ENCODE measurements at places on chromosomes 5 and 9.

DNA sequence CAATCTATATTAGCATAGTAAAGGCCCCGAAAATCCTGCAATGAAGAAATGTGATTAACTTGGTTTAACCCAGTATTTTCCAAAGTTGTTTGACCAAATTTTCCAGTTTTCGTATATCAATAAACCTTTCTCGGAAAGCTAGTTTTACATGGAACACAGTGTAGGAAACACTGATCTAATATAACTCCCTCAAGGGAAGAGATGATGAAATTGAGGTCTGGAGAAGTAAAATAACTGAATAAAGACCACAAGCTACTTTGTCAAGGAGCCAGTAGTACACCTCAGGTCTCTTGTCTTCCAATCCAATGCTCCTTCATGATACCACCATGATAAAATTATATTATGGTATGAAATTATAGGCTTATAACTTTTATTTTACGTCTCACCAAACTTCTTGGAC is 118.1 kb upstream of the TARS1 start:
- DNase-seq: no peak

- peak; percentile 58 for DNase-seq
Observed at GRCh38 chr5:126777257-126777974, 480 bp downstream of the LMNB1 start.

DNA sequence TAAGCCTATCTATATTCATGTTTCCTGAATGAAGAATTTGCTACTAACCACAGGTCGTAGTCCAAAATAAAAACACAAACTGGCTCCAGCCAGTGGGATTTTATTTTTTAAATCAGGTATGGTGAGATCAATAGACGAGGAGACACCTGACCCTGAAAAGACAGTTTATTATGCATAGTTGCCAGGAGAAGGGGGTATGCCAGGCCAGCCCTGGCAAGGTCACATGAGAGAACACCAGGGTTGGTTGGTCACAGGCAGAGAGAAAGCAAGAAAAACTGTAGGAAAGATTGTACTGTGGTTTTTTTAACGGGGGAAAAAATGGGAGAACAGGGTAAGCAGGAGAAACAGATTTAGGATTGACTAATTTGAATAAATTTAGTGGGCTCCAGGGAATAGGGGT is 125.3 kb downstream of the CDH18 start:
- no peak for DNase-seq

DNA sequence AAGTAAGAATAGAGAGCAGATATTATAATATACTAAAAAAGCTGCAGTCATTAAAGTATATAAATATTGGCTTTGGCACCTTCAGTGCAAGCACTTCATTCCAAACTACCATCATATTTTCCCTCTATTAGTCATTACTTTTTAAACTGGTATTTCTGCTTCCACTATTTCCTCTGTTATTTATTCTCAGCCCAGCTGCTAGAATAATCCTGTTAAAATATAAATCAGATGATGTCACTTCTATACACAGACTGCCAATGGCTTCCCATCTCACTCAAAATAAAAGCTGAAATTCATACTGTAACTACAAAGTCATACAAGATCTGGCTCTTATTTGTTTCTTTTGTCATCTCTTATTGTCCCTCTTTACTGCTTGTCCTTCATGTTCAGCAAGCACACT is 432.9 kb downstream of the TLE4 start:
- no peak for DNase-seq

- DNase-seq: no peak
Observed at GRCh38 chr5:88250010-88250409, 18.6 kb downstream of the TMEM161B start.

DNA sequence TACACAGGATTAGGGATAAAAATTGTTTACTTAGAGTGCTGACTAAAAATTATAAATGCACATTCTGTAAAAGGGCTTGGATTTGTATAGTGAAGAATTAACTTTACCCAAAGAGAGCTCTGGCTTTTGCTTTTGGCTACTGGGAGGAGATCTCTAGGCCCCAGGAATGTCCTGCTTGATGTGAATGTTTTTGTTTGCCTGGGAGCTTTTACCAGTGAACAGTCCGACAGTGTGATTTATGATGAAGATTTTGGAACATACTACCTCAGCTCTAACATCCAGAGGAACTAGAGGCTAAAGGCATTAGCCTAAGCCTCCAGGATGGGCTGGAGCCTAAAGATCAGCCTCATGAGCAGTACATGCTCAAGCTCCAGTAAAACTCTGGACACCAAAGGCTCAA is 103.7 kb upstream of the RFX3 start:
- DNase-seq: no peak

DNA sequence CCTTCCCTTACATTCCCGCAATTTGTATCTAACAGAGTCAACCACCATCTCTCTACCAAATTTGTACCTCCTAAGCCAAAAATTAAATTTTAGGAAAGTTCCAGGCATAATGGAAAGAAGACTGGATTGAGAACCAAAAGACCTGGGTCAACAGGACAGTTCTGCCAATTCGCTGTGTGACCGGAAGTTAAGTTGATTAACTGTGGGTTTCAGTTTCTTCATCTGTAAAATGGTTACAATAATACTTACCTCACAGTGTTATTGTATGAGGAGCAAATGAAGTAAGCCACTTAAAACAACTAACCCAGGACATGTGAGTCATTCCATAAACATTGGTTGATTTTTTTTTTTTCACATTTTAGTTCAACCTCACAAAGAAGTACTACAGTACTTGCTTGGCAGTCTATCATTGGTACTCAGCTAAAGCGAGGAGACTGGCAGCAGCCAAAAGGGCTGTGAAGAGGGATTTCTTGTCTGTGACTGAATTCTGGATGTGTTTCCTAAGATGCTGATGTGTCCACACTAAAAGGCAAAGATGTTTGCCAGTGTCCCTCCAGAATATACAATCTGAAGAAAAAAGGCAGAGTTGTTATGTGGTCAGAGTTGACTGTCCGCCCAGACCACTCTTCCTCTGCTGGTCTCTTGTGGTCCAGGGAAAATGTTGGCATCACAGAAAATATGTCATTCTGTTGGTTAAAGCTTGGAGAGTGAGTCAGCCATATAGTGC is 198.6 kb downstream of the TLE1 start:
- DNase-seq: no peak

DNA sequence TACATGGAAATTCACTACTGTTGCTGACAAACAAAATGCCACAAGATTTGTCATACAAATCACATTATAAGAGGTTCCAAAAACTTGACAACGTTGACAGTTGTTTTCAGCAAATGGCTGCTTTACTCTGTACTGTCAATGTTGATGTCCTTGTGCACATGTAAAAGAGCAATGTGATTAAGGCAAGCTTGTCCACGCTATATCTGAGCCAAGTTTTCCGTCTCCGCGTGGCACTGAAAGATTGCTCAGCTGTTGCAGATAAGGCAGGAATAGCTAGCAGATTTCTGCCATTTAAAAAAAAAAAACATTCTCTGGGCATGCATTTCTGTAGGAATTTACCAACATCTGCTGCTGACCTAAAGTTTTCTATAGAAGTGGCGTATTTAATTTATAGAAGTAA is 46.4 kb upstream of the MEF2C start:
- DNase-seq: no peak

- DNase-seq: no peak
Observed at GRCh38 chr5:130065617-130066016, 161.4 kb downstream of the CHSY3 start.

- DNase-seq: no peak
Observed at GRCh38 chr5:170361616-170362015, 27.6 kb downstream of the KCNMB1 start.

DNA sequence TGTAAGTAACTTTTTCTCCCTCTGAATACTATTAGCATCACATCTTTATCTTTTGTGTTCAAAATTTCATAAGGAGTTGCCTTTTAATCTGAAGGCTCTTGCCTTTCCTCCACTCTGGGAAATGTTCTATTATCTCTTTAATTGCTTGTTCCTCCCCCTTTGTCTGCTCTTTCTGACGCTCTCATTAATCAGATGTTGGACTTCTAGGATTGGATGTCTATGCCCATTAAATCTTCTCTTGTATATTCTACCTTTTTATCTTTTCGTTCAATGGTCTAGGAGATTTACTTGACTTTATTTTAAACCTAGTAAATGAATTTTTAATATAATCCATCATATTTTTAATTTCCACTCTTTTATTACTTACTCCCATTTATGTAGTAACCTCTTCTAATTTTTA is 76.7 kb downstream of the MARCHF3 start:
- DNase-seq: no peak

DNA sequence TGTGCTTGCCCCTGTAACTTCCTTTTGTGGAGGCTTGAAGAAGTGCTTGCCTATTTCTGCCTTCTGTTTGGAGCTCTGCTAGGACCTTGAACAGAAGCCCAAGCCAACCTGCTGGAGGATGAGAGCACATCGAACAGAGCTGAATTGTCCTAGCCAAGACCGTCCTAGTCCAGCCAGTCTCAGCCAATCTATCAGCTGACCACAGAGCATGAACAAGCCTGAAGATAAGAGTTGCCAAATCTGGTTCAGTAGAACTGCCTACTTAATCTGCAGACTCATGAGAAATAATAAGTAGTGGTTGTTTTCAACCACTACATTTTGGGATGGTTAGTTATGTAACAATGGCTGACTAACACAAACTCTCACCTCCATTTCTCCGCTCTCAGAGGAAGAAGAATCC is 4.4 kb upstream of the SNX2 start:
- no peak for DNase-seq

DNA sequence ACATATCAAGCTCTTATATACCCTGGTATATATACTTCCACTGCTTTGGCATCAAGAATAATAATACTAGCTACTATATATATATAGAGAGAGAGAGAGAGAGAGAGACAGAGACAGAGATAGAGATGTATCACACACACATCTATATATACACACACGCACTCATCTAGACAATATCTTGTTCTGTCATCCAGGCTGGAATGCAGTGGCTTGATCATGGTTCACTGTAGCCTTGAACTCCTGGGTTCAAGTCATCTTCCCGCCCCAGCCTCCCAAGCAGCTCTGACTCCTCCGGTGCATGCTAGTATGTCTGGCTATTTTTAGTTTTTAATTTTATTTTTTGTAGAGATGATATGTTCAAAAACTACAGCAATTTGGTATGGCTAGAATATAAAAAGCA is 22.5 kb downstream of the ANKHD1 start:
- DNase-seq: no peak

DNA sequence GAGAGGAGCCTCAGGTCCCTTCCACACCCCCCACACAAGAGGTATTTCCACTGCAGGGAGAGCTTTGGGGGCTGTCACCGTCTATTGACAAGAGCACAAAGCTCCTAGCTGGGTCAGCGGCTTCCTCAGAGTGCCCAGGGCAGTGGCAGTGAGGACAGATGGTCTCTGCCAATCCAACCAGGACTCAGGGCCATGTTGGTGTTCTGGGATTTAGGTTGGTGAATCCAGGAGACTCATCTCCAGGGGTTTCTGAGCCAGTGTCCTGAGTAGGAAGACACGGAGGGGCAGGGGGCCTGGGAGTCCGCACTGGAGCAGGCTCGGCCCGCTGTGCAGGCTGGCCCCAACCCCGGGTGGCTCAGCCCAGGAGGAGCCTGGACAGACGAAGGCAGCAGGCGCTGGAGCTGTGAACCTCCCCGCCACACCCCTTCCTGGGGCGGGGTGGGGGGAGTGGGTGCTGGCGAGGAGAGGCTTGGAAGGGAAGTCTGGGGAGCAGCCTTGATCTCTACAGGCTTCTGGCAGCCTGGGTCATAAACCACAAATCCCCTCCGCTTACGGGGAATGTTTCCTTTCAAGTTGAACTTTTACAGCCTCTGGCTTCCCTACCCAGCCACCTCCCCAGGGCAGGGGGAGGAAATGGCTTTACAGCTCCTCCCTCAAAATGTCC is 19.6 kb downstream of the CRB2 start:
- DNase-seq: no peak

DNA sequence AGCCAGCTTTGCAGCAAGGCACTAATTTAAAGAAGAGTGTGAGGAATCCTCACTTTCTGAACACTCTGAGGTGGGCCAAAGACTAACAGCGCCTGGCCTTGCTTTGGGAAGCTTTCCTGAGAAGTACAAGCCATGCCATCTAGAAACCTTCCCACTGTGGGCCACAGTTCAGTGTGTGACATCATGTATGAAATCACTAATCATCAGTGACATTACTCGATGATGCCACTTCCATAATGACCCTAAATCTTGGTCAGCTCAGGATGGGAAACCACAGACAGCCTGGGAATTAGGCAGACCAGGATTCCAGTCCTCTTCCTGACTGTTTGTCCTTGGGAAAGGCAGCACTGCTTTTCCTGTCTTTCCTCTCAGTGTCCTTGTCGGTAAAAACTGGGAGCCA is 54.2 kb upstream of the HSPA9 start:
- no peak for DNase-seq

DNA sequence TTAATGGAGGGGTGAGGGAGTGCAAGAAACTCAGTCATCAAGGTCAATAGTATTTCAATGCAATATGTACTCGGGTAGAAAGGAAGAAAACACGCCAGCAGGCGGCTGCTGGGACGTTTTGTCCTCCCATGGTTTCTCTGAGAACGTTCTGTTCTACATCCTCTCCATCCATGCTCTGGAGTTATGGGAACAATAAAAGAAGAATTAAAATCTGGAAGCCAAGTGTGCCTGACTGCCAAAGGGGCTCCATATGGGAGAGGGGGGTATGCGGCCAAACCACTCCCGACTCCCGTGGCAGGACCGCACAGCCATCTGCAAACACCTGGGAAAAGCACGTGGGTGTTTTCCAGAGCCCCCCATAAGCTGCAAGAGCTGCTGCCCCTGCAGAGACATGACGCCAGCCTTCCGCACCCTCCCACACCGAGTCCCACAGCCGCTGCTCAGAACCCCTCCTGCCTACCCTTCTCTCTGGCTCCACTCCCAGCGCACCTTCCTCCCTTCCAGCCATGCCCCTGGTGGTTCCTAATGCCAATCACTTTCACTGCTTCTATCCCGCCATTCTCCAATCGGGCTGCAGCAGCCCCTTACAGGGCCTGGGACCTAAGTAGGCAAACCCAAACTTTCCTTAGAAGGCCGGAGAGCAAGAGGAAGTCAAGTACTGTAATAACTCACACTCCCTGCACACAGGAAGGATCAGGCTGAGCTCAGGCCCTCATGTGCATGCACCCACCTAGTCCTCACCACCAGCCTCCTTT is 241.6 kb downstream of the SYK start:
- no peak for DNase-seq
